Cerebellum (tissue), 4 donors: ENCODE measurements at places on chromosomes 1 and 21.
A peak's percentile ranks its signal among the peaks of the same experiment; 100 is the strongest.

GRCh38 chr1:117814856-117815797 lies 114.3 kb downstream of the GDAP2 start:
- DNase-seq: no peak

DNA sequence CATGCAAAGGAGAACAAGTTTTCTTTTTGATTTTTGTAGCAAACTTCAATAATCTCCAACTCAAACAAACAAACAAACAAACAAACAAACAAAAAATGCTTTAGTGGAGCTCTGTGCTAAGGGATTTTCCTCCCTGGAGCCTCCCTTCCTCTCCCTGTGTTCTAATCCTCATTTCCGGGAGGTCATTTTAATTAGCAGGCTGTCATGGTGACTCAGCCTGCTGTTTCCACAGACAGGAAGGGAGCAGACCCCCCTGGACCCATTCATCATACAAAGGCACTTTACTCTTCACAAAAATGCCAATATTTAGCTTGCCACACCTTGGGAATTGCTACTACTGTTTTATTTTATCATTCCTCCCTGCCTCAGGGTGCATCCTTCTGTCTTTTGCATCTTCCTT lies 61.0 kb upstream of the SPATA6 start:
- no peak for DNase-seq

GRCh38 chr1:187624812-187625545 lies 796.2 kb downstream of the PLA2G4A start:
- no peak for DNase-seq

- DNase-seq: peak; percentile 98
These were observed 52.3 kb downstream of the RHBG start for GRCh38 chr1:156421062-156421938.

DNA sequence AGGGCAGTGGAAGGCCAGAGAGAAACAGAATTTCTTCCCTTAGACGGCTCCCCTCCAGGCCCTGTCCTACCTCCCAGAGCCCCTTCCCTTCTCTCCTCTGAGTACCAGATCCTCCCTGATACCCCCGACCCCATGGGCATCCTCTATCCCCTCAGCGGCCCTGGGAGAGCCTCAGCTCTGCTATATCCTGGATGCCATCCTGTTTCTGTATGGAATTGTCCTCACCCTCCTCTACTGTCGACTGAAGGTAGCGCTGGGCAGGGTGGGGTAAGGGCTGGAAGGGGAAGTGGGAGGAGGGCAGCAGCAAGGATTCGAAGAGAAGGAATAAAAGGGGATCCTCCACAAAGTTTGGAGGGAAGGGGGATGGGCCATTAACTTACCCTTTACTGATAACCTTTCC lies 2.7 kb downstream of the FCER1G start:
- DNase-seq: no peak

GRCh38 chr1:56439610-56440264 lies 139.6 kb downstream of the PLPP3 start:
- DNase-seq: no peak

DNA sequence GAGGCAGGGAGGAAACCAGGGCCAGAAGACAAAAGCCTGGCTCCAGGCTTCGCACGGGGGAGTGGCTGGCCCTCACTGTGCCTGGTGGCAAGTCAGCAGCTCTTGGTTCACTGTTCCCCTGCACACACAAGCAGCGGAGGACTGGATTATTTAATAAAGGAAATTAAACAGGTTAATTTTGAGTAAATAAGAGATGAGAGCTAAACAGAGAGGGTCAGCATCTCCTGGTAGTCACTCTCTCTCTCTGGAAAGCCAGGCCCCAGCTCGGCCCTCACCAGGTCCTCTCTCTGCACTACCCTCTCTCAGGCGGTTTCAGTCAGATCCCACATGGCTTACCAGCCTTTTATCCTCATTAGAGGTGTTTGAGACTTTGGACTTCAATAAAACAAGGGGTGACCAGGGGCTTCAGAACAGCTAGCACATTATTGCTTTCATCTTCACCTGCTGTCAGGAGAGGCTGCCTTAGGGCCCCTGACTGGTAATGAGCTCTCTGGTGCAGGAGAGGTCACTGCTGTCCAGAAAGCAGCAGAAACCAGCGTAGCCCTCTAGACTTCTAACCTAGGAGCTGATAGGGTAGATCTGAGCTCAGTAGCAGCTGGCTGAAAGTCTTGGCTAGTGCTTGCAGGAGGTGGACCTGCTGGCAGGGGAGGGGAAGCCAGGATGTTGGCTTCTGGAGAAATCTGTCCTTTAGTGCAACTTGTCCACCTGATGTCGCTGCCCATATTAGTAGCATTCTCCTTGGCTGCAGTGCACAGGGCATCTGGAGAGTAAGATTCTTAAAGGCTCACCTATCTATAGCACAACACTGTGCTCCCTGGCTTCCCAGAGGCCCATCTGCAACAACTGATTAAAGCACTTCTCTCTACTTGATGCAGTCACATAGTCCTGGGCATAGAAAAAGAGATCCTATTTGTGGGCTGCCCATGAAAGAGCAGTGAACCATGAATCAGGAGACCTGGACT lies 45.9 kb downstream of the SYT6 start:
- DNase-seq: no peak

GRCh38 chr1:165603810-165604209 lies 27.2 kb upstream of the MGST3 start:
- DNase-seq: no peak

- no peak for DNase-seq
These were observed 1.6 kb downstream of the PALMD start for GRCh38 chr1:99647490-99647889.

GRCh38 chr1:15803380-15803779 lies 4.1 kb downstream of the UQCRHL start:
- DNase-seq: no peak

GRCh38 chr1:11335417-11336056 lies 62.5 kb downstream of the UBIAD1 start:
- no peak for DNase-seq

GRCh38 chr1:155860970-155861510 lies 1.7 kb downstream of the SYT11 start:
- DNase-seq: no peak

- no peak for DNase-seq
These were observed 7.7 kb upstream of the LAMB3 start for GRCh38 chr1:209659909-209660308.

DNA sequence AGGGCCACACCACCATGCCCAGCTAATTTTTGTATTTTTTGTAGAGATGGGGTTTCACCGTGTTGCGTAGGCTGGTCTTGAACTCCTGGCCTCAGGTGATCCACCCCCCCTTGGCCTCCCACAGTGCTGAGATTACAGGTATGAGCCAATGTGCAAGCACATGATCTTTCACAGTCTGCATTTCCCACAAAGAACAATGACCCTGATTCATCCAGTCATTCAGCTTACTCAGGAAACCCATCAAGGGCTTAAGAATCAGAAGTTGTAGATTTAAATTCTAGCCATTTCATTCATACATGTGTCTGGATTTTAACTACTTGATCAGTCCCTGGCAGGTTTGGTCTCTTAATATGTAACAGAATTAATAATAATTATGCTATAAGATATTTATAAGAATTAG lies 2065.7 kb downstream of the MRPL39 start:
- no peak for DNase-seq

DNA sequence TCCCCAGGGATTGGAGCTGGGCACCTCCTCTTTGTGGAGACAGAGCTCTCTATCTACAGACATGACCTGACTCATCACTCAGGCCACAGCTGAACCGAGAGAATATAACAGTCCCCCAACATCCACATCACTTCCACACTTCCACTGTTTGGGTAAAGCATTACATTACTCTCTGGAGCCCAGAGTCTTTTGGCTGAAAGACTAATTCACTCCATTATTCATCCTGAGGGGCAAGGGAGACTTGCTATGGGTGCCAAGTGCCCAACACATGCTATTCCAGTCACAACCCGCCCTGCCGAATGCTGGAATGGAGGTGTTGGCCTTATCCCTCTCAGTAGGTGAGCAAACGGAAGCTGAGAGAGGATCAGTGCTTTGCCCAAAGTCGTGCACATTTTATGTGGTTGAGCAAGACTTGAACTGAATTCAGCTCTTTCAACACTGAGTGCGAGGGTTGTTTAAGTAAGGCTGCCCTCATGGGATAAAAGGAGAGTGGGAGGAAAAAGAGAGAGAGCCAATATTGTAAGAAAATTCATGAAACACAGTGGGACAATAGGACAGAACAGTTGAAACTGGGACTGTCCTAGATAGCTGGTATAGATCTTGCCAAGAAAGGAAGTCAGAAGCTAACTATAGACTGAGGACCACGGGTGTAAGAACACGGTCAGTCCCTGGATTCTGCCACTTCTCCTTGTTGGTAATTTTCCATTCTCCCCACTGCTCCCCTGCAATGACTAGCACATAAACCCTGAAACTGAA lies 13.5 kb upstream of the CHI3L1 start:
- DNase-seq: peak; percentile 53

GRCh38 chr21:42305707-42306147 lies 9.5 kb downstream of the TFF3 start:
- no peak for DNase-seq

GRCh38 chr1:152386940-152387339 lies 27.1 kb downstream of the CRNN start:
- no peak for DNase-seq

DNA sequence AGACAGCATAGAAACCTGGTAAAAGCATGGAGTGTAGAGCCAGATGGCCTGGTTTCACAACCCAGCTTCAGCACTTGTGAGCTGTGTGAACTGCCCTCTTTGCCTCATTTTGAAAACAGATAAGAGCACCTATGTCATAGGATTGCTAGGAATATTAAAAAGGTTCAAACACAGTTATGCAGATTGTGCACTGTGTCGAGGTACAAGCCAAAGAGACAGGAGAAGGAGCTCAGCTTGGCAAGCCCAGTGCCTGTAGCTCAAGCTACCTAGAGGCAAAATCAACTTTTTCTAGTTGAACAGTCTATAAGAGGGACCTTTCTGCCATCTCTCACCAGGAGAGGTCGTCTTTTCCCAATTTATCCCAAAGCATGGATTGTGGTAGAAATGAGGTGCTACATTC lies 5.0 kb downstream of the CHODL start:
- no peak for DNase-seq

DNA sequence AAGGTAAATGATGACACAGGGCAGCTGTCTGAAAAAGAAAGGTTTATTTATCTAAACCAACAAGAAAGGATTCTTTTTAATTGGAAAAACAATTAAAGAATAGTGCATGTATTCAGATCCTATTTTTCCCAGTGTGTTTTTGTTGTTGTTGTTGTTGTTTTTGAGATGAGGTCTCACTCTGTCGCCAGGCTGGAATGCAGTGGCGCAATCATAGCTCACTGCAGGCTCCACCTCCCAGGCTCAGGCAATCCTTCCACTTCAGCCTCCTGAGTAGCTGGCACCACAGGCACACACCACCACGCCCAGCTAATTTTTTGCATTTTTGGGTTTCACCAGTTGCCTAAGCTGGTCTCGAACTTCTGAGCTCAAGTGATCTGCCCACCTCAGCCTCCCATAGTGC lies 22.1 kb downstream of the NEK2 start:
- no peak for DNase-seq

GRCh38 chr1:223147873-223148272 lies 4.8 kb upstream of the TLR5 start:
- DNase-seq: no peak

DNA sequence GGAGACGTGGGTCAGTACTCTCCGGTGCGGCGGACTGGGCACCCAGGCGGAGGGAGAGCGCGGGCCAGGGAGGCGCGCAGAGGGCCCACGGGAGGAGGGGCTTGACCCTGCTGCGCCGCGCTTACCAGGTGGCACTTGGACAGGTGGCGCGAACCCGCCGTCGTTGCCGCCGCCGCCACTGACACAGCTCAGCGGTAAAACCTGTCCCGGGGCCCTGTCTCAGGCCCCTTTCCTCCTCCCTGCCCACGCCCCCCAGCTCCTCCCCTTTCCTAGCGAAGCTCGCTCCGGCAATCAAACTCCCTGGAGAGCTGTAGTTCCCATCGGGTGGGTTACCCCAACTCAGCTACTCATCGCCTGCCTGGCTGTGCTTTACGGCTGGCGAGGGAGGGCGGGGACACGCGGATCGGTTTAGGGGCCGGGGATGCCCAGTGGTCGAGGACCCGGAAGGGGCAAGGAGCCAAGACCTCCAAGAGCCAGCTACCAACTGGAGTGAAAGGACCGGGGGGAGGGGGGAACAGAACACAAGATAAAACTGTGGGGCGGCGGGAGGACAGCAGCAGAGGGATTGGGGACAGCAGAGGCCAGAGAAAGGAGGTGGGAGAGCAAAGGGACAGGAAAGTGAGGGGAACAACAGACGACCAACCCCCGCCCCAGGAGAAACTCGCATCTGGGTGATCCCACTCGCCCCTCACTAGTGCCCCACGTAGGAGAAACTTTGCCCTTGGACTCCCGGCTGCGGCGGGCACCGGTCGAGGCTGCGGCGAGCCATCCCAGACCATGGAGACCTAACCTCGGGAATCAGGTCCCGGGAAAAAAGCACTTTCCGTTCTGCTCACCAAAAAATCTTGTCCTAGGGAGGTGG lies 2.9 kb downstream of the GFI1 start:
- no peak for DNase-seq

GRCh38 chr1:184891440-184891839 lies 82.9 kb downstream of the NIBAN1 start:
- DNase-seq: no peak

- DNase-seq: no peak
These were observed 14.0 kb downstream of the PRR9 start for GRCh38 chr1:153231363-153231762.

GRCh38 chr1:93061895-93062792 lies 16.9 kb upstream of the MTF2 start:
- DNase-seq: peak; percentile 5

DNA sequence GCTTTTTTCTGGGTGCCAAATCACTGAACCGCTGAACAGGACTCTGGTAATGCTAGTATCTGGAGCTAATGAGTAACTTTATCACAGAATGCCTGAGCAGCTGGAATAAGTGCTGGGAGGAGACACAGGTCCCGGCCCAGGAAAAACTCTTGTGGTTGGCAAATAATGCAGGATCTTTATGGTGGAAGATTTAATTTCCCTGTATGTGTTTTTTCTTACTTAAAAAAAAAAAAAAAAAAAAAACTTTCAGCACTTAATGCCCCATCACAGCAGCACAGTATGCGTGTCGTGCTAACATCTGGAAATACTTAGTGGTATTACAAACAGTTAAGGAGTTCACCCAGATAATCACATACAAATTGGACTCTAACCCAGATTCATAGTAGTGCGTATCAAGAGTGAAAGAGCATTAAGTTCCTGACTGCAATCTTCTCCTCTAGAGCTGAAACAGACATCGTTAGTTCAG lies 220.7 kb downstream of the TOMM20 start:
- DNase-seq: no peak

- peak; percentile 15 for DNase-seq
These were observed 38.6 kb downstream of the GPR3 start for GRCh38 chr1:27430903-27431600.

GRCh38 chr1:17852383-17852782 lies 97.2 kb downstream of the ACTL8 start:
- peak; percentile 44 for DNase-seq

- DNase-seq: no peak
These were observed 9.2 kb upstream of the VPS26C start for GRCh38 chr21:37276377-37276776.

DNA sequence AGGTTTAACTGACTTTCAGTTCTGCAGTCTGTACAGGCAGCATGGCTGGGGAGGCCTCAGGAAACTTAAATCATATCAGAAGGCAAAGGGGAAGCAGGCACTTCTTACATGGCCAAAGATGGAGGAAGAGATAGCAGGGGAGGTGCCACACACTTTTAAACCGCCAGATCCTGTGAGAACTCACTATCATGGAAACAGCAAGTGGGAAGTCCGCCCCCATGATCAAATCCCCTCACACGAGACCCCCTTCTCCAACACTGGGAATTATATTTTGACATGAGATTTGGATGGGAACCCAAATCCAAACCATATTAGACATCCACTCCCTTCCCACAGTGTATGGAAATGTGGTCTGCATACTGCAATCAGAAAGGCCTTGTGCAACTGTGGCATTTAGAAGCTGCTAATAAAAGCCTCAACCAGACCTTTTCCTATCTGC lies 148.2 kb downstream of the FCRL5 start:
- no peak for DNase-seq
